ENCODE measurements at places on chromosomes 2 and 18. TPM values are rescaled to one million over a fixed set of nuclear protein-coding genes. Genes with fewer than 3 reads are reported as not detected.
A peak's percentile ranks its signal among the peaks of the same experiment; 100 is the strongest.

- no peak for DNase-seq
These were observed 115.5 kb downstream of the NFATC1 start for GRCh38 chr18:79511271-79511670.

DNA sequence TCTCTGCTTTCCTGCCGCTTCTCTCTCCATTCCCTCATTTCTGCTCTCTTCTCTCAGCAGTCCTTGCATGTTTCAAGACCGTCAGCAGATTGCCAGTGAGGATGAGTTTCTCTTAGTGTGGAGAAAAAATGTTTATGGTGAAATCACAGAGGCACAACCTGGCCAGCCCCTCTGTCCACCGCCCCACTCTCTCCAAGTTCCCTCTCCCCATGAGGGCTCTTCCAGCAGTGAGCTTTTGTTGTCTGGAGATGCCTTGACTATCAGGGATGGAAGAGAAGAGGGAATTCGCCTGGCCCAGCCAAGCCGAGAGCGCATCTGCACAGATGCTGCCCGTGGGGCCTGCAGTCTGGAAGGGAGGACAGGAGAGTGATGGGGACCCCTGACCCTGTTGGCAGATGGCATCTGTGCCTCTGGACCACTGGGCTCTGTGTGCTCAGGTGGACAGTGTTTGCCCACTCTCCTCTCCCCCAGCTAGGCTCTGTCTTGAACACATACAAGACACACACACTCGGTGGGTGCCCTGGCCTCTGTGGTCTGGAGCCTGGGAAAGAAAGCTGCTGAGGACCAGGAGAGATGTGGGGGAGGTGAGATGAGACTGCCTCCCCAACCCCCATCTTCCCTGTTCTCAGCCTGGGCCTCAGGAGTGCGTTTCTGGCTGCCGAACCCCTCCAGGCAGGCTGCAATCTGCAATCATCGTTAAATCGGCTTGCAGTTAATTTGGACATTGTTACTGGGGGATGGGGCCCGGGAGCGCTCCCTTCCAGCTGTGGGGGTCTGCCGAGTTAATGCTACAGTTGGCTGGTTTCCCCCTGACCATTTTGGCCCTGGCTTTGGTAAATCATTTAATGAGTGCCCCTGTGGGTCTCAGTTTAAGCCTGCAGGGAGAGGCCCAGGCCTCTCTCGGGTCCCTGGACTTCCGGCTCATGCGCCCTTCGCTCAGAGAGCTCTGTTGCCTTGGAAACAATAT is 4.5 kb downstream of the ITM2C start:
- peak; percentile 45 for DNase-seq

- no peak for DNase-seq
These were observed 7.1 kb downstream of the ZNF407 start for GRCh38 chr18:74604774-74605173.

DNA sequence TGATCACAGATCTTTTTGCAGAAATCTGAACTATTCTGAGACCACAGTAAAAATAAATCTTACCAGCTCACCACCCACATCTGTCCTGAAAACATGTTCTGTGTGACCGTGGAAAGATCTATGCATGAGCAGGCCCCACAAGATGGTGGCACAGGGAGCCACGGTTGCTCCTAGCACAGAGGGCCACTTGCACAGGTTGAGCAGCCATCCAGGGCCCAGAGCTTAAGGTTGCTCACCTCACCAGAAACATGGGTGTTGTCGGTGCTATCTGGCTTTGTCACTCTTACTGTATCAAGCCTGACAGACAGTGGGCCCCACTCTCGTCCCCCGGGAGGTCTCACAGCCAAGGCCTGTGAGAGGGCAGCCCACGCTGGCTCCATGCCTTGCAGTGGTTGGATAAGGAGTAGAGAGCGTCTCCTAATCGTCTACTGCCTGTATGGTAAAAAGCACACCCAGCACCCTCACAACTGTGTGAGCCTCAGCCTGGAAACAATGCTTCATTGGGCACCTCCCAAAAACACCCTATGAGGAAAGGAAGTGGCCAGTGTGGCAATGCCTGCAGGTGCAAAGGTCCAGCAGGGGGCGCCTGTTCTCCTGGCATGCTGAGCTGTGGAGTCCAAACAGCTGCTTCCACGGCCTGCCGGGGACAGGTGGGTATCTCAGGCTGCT is 19.6 kb downstream of the TUBB6 start:
- no peak for DNase-seq

DNA sequence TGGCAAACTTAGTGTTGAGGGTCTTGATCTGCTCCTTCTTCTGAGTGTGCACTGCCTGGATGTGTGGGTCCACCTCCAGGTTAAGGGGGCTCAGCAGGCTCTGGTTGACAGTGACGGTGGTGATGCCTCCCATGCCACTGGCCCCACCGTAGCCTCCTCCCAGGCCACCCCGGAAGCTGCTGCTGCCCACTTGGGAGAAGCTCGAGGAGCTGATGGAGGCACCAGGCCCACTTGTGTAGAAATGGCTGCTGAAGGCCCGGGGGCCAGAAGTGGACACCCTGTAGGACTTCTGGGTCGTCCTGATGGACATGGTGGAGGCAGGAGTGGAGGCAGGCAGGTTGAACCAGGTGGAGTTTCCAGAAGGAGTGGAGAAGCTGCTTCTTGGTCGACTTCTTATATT is 6.4 kb upstream of the DUSP19 start:
- DNase-seq: no peak

- no peak for DNase-seq
These were observed 4.4 kb downstream of the ADRA2B start for GRCh38 chr2:96111823-96112500.

DNA sequence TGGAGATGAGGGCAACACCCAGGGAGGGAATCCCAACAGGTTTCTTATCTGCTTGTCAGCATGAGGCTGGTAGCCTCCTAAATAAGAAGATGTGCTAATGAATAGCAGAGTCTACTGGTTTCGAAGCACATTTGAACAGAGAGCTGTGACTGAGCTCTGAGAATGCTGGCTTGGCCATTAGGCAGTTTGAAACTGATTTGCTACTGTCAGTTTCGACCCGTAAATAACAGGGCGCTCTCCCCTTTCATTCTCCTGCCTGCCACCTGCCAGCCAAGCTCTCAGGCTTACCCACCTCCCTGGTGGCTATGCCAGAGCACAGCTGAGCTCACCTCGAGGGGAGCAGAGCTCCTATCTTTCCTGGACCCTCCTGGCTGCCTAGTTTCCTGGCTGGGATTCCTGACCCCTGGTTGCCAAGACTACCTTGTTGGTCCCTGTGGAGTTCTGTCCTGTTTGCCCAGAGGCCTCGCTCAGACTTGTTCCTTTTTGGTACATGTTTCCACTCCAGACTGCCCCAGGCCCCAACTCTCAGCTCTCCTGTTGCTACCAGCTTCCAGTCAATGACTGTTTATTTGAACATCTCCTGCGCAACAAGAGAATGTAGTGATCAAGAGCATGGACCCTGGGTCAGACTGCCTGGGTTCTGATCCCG is 102.3 kb upstream of the ALPP start:
- DNase-seq: no peak

GRCh38 chr2:178828486-178828881 is 21.3 kb upstream of the TTN start:
- no peak for DNase-seq

DNA sequence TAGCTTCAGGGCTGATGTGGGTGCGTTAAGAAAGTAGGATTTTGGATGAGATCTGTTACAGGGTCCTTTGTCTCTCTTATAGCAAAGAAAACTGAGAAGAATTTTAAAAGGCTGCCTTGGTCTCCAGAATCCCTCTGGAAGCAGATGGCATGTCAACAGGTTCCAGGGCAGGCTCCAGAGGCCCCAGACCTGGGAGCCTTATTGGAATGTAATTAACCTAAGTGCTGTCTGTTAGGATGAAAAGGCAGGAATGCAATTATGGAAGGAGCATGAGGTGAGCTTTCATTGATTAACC is 97.2 kb upstream of the PKDCC start:
- DNase-seq: no peak

GRCh38 chr2:85785027-85785822 is 31.4 kb downstream of the ATOH8 start:
- DNase-seq: no peak

DNA sequence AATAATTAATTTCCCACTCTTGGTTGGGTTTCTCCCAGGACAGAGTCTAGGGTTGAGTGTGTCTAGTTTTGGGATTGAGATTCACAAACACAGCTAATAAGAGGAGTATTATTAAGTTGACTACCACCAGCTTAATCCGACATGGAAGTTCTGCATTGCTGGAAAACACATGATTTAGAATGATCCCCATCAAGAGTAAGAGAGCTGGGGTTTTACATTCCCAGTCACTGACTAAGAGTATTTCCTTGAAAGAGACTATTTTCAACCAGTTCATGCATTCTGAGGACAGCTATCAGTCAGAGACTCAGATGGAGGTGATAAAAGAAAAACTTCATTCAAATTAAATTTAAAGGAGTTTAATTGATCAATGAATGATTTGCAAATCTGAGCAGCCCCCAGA is 334.6 kb upstream of the LRATD1 start:
- no peak for DNase-seq

GRCh38 chr2:15992457-15993231 is 52.3 kb downstream of the MYCN start:
- DNase-seq: no peak

DNA sequence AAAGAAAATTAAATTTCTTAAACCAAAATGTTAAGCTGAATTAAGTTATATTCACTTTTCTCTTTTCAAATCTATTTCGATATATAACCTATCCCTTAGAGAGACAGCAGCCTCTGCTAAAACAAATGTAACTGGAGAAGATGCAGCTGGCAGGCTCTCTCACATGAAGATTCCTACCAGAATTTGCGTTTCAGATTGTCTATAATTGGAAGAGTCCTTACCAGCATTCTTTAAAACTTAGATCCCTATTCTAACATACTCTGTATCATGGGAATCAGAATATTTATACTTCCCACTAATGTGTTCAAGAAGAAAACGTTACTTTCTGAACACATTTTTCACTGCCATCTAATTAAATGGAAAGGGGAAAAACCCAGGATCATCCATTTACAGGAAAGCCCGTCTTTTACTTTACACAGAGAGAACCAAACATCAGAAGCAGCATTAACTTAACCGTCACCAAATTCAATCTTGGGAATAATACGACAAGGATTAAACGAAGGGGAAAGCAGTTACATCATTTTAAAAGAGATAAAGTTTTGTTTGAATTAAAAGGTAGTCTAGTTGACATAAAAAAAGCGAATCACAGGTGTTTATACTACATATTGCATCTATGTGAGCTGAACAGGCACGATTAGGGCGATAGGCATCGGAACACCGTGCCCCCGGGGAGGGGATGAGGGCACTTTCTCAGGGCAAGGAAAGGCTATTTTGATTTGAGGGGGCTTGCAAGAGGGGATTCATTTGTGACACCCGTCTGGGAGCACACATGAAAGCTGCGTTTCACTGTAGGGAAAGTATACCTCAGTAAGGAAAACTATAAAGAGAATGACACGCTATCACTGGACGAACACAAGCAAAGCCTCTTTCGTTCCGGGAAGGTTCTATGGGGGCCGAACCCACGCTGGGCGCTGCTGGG is 1.3 kb downstream of the PTPN2 start:
- peak; percentile 57 for DNase-seq

- DNase-seq: no peak
These were observed 83.9 kb downstream of the CBLN2 start for GRCh38 chr18:72460210-72460680.

GRCh38 chr2:206275312-206276055 is 1.0 kb downstream of the ZDBF2 start:
- peak; percentile 46 for DNase-seq

GRCh38 chr2:203987959-203988358 is 51.4 kb downstream of the ICOS start:
- no peak for DNase-seq

GRCh38 chr2:148607566-148607965 is 37.0 kb upstream of the EPC2 start:
- no peak for DNase-seq

DNA sequence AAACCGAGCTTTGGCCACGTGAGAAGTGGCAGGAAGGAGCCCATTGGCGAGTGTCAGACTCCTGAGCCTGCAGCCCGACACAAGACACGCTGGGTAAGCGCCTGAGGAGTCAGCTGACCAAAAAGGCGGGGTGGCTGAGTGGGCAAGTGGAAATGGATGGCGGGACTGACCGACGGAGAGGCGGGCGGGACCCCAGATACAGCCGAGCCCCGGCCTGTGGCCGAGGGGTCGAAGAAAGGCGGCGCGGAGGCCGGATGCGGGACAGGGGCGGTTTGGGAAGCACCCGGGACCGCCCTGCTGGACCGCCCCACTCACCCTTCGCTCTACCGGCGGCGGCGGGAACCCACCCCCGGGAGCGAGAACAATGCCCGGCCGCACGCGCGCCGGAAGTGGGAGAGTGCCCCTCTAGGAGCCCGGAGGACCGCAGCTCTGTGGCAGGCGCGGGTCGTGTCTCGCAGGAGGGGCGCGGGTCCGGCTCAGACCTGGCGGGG is 22.8 kb downstream of the ZSCAN30 start:
- peak; percentile 85 for DNase-seq

GRCh38 chr18:13653746-13654433 is 72.5 kb downstream of the FAM210A start:
- no peak for DNase-seq

GRCh38 chr2:184256611-184257010 is 341.7 kb upstream of the ZNF804A start:
- no peak for DNase-seq

DNA sequence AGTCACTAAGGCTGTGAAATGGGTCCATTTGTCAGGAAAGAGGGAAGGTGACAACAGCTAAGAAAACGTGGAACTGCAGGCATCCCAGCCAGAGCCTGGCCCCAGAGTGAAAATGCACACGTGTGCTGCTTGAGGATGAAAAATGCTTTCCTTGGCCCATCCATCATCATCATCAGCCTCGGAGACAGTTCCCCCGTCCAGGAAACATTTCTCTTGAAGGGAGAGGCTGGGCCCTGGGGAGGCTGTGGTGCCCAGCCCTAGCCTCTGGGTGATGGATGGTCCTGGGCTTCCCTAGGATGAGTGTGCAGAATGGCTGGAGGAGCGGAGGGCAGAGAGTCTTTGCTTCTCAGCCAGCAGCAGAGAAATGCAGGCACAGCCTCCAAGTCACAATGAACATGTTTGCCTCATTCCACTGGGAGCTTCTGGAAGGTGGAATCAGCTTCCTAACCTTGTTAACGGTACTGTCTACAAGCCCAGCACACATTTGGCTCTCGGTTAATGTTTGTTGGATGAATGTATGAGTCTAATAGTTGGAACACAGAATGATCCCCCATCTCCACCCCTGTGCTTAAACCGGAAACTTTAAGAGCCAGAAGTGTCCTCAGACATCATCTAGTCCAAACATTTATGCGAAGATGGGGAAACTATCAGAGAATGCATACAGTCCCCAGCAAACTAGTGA is 164.0 kb downstream of the RDH14 start:
- peak; percentile 80 for DNase-seq

DNA sequence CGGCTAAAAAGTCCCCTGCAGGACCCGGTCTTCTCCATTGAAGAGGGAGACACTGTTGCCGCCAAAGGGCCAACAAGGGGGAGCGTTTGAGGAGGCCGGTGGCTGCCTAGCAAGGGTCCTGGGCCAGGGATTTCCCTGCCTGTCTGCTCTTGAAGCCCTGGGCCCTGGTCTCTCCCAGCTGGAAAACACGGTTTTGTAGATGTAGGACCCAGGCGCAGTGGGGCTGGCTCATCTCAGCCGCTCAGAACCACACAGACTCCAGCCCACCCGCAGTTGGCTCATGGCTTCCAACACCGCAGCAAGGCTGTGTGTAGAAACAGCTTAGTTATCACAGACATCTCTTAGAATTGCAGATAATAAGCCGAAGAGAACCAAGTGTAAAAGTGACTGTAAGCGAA is 57.1 kb upstream of the TWIST2 start:
- DNase-seq: no peak

Gene FNDC4
- polyA plus RNA-seq: 14.1 TPM

Gene MYO5B
- polyA plus RNA-seq: 1.5 TPM

Gene STPG4
- 0.21 TPM for polyA plus RNA-seq

Gene ERLEC1
- polyA plus RNA-seq: 54.5 TPM

Gene ABCG8
- not detected for polyA plus RNA-seq

Gene NOSTRIN
- 17.5 TPM for polyA plus RNA-seq

Gene IL1R2
- not detected for polyA plus RNA-seq

Gene NYAP2
- 0.65 TPM for polyA plus RNA-seq
